ENCODE measurements at places on chromosomes 13 and 19.

- DNase-seq, result no peak
These were observed 581 bp downstream of the CALR start for GRCh38 chr19:12938779-12939601.

GRCh38 chr13:43411741-43412140, 375.0 kb downstream of the ENOX1 start:
- DNase-seq, result no peak

GRCh38 chr13:94822356-94822755, 110.0 kb upstream of the SOX21 start:
- DNase-seq, result no peak

- no peak for DNase-seq
These were observed 52.8 kb downstream of the SLC6A16 start for GRCh38 chr19:49272204-49272603.

- peak; percentile 44 for DNase-seq
These were observed 5.0 kb downstream of the FFAR1 start for GRCh38 chr19:35352448-35353304.

DNA sequence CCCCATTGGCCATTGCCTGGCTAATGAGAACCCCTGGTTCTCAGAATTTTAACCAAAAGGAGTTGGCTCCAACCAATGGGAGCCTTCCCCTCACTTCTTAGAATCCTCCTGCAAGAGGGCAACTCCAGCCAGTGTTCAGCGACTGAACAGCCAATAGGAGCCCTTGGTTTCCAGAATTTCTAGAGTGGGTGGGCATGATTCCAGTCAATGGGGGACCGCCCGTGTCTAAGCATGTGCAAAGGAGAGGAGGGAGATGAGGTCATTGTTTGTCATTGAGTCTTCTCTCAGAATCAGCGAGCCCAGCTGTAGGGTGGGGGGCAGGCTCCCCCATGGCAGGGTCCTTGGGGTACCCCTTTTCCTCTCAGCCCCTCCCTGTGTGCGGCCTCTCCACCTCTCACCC, 9.5 kb upstream of the SWSAP1 start:
- no peak for DNase-seq

- DNase-seq, result no peak
These were observed 124.5 kb downstream of the AKAP11 start for GRCh38 chr13:42396501-42396900.

DNA sequence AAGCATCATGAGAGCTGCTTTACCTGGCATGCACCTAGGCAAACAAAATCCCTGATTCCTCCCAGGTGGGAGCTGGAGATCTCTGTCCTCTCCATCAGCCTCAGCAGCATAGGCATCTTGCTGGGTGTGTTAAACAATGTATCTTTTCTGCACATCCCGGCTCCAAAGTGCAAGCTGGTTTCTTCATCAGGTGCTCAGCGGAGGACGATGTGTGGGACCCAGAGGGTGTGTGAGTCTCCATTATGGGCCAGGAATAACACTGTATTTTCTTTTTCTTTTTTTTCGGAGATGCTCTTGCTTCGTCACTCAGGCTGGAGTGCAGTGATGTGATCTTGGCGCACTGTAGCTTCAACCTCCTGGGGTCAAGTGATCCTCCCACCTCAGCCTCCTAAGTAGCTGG, 9.9 kb downstream of the CNFN start:
- DNase-seq, result no peak

DNA sequence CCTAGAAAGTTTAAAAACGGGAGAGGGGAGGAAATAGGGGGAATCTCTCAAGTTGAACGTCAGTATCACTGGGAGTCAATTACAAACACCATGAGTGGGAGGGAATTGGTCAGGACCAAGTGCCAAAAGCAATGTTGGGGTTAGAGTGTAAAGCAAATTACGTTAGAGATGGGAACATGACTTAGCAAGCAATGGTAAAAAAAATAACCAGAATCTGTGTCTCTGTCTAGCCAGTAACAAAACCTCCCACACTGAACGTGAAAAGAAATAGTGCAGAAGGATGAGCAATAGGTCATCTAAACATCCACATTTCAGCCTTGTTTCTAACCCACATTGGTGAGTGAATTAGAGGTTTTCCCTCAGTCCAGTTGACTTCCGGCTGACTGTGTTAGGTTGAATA, 242.2 kb downstream of the COG6 start:
- no peak for DNase-seq

DNA sequence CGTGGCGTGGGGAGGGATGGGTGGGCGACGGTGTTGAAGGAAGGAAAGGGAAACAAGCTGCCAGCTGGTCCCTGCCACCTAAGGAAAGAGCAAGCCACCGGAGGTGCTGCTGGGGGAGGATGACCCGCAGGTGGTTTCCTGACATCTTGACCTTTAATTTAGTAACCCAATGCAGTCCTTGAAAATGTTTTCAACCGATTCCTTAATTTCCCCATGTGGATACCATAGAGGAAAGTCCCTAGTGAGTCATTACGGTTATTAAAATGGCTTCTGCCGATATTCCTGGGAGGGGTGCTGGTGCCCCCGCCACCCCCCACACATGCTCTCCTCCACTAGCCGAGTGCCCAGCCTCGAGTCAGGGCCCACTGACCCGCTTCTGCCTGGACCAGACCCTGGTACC, 6.3 kb upstream of the ANKRD10 start:
- DNase-seq, result no peak

- DNase-seq, result no peak
These were observed 668.6 kb upstream of the SLC10A2 start for GRCh38 chr13:103734837-103735236.

- DNase-seq, result no peak
These were observed 36.3 kb downstream of the EFNB2 start for GRCh38 chr13:106499113-106499512.

DNA sequence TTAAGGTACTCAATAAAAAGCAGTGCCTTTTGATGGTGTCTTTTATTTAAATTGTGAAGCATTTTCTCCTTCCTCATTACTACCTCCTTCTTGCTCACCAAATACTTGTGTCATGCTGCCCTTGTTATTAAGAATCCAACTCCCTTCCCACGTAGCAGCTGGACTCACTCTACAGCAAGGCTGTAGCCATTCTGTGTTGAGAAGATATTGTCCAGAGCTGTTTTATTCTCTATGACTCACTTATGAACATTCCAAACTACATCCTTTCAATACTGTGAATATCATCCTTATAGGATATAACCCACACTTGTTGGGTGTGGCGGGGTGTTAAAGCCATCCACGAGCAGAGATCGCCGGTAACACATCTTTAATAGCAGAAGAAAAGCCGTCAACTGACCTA, 1671.5 kb upstream of the SLC10A2 start:
- DNase-seq, result no peak

DNA sequence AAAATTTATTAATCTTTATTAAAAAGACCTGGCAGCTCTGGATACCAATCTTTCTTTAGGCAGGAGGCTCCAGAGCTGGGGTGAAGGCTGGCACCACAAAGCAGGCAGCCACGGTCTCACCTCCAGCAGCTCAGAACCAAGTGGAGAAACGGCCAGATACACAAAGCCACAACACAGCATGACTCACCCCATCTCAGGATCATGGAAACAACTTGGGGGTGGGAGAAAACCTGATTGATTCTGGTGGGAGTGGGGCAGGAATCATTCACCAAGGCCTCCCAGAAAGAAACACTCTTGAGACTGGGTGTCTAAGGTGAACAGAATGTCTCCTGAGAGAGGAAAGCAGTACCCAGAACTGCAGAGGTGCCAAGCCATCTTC, 64.2 kb downstream of the CRYL1 start:
- DNase-seq, result no peak

DNA sequence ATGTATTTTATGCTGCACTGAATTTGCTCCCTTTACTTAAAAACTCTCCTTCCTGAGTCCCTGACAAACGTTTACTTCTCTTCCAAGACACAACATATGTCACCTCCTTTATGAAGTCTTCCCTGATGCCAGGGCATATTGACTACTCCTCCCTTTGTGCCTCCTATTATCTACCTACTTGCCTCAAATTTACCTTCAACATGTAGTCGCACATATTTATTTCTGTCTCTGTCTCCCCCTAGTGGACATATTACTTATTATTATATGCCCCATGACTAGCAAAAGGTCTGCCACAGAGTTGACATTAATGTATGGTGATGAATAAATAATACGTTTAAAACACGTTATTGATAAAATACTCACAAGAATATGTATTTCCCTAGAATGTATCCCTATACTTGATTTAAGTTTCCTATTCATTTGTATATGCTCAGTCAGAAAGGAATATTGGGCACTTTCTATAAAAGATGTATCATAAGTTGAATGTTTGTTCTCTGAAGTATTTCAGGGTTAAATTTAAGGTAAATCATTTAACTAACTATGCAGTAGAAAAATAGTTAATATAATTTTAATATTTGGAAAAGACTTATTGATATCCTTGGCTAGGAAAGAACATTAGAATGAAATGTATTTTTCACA, 250.3 kb upstream of the ATXN8OS start:
- peak; percentile 44 for DNase-seq

- DNase-seq, result no peak
These were observed 210.3 kb upstream of the PCDH9 start for GRCh38 chr13:67440236-67440975.

DNA sequence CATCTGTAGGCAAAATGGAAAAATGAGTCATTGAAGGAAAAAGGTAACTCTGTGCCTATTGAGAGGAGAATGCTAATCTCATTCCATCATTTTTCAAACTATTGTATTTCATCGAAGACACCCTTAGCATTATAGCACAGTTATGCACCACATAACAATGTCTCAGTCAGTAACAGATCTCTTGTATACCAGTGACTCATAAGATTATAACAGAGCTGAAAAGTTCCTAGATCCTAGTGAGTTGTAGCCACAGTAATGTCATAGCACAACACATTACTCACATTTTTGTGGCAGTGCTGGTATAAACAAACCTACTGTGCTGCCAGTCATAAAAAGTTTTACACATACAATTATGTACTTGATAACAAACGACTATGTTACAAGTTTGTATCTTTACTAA, 1077.6 kb downstream of the DIAPH3 start:
- DNase-seq, result no peak

DNA sequence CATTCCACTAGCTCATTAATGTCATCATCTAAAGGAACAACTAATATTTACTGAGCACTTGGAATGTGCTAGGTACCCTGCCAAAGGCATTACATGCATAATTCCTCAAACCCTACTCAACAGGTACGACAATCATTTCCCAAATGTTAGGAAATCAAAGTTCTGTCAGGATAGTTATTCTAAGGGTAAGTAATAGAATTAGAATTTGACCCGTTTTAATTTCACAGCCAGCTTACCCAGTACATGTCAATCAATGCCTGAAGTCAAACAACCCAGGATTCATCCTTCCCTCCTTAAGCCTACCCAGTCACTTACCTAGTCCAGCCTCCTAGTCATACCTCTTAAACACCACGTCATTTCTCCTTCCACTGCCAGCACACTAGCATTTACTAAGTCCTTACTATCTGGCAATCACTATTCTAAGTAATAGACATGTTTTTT, 2.4 kb downstream of the LNX2 start:
- DNase-seq, result no peak

DNA sequence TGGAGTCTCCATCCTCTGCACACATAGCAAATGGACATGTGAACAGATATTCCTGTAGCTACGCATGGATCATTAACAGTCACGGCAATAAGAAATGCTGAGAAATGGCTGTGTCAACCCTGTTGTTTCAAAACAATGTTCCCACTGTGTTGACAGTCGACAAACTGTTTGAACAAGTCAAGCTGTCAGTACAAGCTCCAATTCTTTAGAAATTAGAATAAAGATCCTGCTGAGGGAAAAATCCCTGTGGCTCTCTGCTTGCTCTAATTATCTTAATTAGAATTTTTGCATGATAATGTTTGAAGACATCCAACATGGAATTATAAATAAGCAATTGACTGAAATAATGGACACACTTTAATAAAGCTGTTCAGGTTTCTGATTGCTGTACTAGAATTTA, 37.9 kb upstream of the CPB2 start:
- DNase-seq, result no peak

- DNase-seq, result no peak
These were observed 9.6 kb downstream of the GIPR start for GRCh38 chr19:45677351-45678230.

- no peak for DNase-seq
These were observed 27.1 kb downstream of the DGKH start for GRCh38 chr13:42075517-42075916.

- DNase-seq, result no peak
These were observed 9.5 kb downstream of the PRR36 start for GRCh38 chr19:7864690-7865074.

DNA sequence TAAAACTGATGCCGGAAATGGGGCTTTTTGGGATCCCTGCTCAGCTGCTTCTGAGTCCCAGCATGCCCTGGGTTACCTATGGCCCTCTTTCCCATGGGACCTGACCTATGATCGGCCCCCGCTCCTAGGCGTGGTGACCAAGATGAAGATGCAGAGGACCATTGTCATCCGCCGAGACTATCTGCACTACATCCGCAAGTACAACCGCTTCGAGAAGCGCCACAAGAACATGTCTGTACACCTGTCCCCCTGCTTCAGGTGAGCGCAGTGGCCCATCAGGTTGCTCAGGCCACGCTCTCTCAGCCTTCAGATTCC, 1.5 kb downstream of the RPS11 start:
- no peak for DNase-seq

DNA sequence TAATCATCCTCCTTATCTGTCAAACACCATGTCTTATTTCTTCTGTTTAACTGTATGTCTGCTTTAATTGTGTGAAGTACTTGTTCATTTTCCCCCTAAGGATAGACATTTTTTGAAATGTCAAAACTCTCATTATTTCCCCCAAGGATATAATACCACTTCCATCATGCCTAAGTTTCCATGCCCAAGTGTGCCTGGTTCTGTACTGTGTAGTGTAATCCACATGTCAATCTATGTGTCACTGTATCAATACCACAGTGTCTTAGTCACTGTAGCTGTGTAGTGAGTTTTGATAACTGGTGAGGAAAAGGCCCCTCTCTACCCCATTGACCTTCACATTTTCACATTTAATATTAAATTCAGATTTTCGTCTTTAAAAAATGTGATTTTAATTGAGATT, 1265.5 kb downstream of the PCDH9 start:
- no peak for DNase-seq

GRCh38 chr13:43141685-43142084, 118.3 kb downstream of the DNAJC15 start:
- no peak for DNase-seq

DNA sequence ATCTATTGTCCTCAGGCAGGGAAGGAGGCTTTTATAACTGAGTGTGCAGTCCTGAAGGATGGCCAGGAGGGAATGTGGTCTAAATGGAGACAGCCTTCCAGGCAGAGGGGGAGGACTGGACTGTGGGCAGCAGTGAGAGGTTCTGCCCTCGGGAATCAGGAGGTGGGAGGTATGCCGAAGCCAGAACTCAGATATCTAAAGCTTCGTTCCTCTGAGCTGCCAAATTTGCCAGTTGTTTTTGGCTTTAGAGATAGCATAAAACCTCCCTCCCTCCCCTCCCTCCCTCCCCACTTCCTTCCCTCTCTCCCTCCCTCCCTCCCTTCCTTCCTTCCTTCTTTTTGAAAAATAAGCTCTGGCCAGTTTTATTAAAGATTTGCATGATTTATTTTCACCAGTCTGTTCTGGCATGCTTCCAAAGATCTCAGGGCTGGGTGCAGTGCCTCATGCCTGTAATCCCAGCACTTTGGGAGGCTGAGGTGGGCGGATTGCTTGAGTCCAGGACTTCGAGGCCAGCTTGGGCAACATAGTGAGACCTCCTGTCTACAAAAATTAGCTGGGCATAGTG, 2.4 kb downstream of the MEDAG start:
- no peak for DNase-seq

Measured in NCI-H446 (cell line).